ENCODE measurements at places on chromosomes 3 and 15.

DNA sequence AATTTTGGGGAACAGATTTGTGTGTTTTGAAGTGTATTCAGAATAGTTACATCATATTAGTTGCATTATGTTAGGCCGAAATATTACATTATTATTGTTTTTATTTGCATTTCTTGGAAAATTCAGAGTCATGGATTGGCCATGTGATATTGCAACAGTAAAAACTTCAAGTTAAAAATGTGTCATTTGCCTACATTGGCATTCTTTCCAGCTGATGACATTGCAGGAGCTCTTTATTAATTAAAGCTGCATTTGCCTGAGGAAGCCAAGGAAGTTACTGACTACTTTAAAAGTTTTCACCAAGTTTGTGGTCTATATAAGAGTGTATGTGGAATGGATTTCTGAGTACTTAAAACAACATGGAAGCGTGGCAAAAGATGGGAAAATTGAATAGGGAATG lies 726.4 kb upstream of the SGO1 start:
- no peak for ATAC-seq

- peak; percentile 74 for ATAC-seq
These were observed at the start of gene CSK for GRCh38 chr15:74781431-74782258. CSK (plus strand) TSS chr15:74782080; CDS start chr15:74798298, 16,218 bp downstream.

- no peak for ATAC-seq
These were observed 97.4 kb downstream of the STAC start for GRCh38 chr3:36477655-36478054.

GRCh38 chr3:14248849-14249523 lies 70.4 kb downstream of the LSM3 start:
- no peak for ATAC-seq
